Activated gamma-delta T cell treated with anti-CD3 and anti-CD28 coated beads, Interleukin-2, amount 50 U/mL, for 16 hours (primary cell): ENCODE measurements at places on chromosomes 12 and 14.

GRCh38 chr14:23130871-23131270 is 11.8 kb upstream of the CEBPE start:
- no peak for DNase-seq

- DNase-seq = no peak
These were observed 30.9 kb downstream of the GPR137C start for GRCh38 chr14:52583544-52583943.

- DNase-seq = no peak
These were observed 72.5 kb upstream of the MYL2 start for GRCh38 chr12:110992909-110993308.

GRCh38 chr12:13981990-13982389 is 588 bp upstream of the GRIN2B start:
- DNase-seq = no peak

- DNase-seq = no peak
These were observed 239.1 kb downstream of the SSPN start for GRCh38 chr12:26434299-26435068.

DNA sequence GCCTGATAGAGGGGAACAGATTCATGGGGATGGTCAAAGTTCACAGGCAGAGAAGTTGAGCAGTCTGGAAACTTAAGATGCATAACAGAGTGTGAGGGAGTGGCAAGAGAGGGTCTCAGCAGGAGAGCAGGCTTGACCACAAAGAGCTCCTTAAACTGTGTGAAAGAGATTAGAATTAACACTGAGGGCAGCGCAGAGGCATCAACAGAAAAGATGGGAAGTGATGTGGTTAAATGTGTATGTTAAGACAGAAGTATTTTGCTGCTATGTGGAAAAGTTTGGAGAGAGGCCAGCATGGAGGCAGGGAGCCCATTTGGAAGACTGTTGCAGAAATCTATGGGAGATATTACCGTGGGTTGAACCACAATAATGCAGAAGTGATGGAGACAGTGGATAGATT is 122.7 kb upstream of the LMNTD1 start:
- no peak for DNase-seq

DNA sequence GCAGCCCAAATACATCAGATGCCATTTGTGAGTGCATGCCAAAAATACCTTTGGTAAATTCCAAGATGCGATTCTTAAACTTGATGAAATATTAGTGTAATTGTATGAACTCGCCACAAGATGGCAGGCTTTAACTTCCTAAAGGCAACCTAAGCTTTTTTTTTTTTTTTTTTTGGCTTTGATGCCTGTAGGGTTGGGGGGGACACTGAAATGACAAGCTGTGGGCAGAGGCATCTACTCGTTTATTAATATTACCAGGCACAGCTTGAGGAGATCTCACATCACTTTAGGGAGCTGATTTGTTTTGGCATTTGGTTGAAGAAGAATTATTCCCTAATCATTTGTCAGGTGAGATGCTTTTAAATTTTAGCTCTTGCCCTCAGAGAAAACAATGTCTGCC is 126.7 kb upstream of the CCDC196 start:
- DNase-seq = peak; percentile 11
